ENCODE measurements at places on chromosomes 1 and 21. TPM values are rescaled to one million over a fixed set of nuclear protein-coding genes. Genes with fewer than 3 reads are reported as not detected.

The PLCH2 gene
- total RNA-seq, result 6.9 TPM

The IGSF5 gene
- not detected for total RNA-seq

GRCh38 chr21:27086186-27086585 is 119.3 kb upstream of the ADAMTS5 start:
- no peak for DNase-seq

GRCh38 chr1:56868761-56869160 is 14.2 kb downstream of the C8A start:
- no peak for DNase-seq

- no peak for DNase-seq
Measured at GRCh38 chr21:39602076-39602689, 10.6 kb upstream of the B3GALT5 start.

GRCh38 chr1:37478451-37478881 is 4.1 kb downstream of the ZC3H12A start:
- DNase-seq, result peak; percentile 76
